ENCODE measurements at places on chromosomes 12 and 14.

GRCh38 chr14:57375156-57375555 lies 15.2 kb upstream of the NAA30 start:
- DNase-seq: no peak

DNA sequence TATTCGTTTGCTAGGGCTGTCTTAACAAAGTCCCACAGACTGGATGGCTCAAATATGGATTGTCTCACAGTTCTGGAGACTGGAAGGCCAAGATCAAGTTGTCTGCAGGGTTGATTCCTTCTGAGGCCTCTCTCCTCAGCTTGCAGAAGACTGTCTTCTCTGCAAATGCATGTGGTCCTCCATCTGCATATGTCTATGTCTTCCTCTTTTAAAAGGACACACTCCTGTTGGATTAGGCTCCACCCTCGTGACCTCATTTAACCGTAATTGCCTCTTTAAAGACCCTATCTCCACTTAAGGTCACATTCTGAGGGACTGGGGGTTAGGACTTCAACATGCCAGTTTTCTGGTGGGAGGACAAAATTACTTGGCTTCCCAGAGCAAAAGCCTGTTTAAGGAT lies 123.3 kb downstream of the SLC38A6 start:
- DNase-seq: no peak

DNA sequence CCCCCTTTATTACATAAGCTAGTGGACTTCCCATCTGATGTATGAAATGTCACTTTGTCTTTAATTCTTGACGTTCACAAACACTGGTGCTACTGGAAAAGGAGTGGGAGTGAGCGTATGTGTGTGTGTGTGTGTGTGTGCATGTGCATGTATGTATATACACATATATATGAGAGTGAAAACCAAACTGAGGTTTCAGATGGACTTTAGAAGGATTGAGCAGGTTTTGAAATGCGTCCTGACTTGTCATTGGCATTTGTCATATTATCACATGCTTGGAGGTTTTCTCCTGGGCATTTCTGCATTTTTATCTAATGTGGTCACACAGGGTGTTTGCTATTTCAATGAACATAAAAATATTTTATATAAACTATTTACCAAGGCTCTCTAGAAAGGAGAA lies 1085.9 kb downstream of the BCL11B start:
- no peak for DNase-seq

- no peak for DNase-seq
Observed at GRCh38 chr12:123227581-123228258, 5.2 kb downstream of the MPHOSPH9 start.

- no peak for DNase-seq
Observed at GRCh38 chr14:90547250-90547649, 150.4 kb downstream of the CALM1 start.

DNA sequence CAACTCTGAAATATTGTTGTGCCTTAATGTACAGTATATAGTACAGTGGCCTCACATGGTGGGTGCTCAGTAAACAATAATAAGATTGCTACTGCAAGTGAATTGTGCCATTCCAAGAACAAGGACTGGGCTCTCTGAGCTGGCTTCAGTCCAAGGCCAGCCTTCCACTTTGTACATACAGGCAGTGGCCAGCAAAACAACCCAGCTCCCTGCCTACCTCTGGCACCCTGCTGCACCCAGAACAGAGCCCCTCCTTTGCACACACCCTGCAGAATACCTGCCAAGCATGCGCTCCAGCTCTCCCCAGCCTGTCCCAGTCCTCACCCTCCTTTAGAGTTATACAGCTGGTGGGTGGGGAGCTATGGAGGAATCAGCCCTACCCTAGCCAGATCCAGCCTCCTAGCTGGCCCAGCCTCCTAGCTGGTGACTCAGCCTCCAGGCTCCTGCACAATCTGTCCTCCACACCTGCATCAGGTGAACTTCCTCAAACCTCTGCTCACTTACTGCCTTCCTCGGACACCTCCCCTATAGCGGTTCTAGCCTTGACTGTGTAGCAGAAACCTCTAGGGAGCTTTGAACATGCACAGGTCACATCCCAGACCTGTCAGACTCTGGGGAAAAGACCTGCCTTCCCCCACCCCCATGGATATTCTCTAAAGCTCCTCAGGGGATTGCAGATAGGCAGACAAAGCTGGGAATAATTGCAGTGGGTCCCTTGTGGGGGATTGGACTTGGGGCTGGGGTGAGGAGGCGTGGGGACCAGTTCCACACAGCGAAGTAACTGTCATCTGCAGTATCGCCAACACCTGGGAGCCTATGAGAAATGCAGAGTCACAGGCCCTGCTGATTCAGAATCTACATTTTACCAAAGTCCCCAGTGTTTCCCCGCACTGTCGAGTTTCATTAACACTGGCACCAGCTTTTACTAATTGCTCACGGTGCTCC lies 17.9 kb downstream of the ZDHHC22 start:
- no peak for DNase-seq

- DNase-seq: peak; percentile 47
Observed at GRCh38 chr14:58426670-58427280, 556 bp downstream of the TIMM9 start.

GRCh38 chr12:43858991-43859390 lies 23.1 kb downstream of the TMEM117 start:
- no peak for DNase-seq

GRCh38 chr12:100718187-100718586 lies 76.4 kb upstream of the ANO4 start:
- no peak for DNase-seq

DNA sequence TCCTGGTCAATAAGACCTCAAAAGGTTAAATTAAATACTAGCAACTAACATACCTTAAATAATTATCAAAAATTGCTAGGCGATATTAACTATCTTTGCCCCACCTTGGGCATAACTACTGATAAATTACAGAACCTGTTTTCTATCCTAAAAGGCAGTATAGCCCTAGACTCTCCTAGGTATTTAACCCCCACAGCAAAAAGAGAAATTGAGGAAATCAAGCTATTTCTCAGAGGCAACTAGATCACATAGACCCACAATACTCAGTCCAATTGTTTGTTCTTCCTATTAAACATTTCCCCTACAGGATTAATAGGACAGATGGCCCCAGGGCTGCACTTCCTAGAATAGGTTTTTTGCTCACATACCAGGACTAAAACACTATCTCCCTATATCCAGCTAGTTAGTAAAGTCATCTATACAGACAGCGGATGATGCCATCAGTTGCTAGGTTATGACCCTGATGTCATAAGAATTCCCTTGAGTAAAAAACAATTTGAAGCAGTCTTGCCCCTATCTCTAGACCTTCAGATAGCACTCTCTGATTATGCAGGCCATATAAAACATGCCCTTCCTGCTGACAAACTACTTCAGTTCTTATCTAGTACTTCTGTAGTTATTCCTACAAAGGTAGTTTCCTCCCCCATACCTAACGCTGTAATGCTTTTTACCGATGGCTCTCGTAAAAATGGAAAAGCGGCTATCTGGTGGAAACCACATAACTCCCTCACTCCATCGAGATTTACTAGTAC lies 118.4 kb downstream of the PPHLN1 start:
- DNase-seq: no peak

GRCh38 chr14:87615822-87616679 lies 376.9 kb downstream of the GALC start:
- no peak for DNase-seq

DNA sequence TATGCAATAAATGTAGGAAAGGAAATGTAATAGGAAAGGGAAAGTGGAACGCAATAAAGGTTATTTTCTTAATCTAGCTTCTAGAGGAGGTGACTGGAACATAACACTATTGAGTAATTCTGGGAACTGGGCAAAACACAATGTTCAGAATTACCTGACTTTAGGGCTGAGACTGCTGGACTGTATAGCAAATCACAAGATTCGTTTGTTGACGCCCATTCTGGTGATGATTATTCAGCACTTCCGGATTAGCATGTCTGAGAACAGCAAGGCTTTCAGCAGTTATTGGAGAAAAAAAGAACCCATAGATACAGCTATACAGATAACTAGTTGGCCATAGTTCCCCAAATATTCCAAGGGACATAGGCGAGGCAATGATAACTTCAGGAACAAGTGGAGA lies 2.3 kb upstream of the KLRD1 start:
- no peak for DNase-seq

- DNase-seq: no peak
Observed at GRCh38 chr12:32437095-32437515, 37.7 kb downstream of the FGD4 start.

- DNase-seq: no peak
Observed at GRCh38 chr12:133264173-133264572, 28.5 kb upstream of the ANHX start.

GRCh38 chr12:15580431-15580830 lies 208.8 kb downstream of the EPS8 start:
- no peak for DNase-seq

DNA sequence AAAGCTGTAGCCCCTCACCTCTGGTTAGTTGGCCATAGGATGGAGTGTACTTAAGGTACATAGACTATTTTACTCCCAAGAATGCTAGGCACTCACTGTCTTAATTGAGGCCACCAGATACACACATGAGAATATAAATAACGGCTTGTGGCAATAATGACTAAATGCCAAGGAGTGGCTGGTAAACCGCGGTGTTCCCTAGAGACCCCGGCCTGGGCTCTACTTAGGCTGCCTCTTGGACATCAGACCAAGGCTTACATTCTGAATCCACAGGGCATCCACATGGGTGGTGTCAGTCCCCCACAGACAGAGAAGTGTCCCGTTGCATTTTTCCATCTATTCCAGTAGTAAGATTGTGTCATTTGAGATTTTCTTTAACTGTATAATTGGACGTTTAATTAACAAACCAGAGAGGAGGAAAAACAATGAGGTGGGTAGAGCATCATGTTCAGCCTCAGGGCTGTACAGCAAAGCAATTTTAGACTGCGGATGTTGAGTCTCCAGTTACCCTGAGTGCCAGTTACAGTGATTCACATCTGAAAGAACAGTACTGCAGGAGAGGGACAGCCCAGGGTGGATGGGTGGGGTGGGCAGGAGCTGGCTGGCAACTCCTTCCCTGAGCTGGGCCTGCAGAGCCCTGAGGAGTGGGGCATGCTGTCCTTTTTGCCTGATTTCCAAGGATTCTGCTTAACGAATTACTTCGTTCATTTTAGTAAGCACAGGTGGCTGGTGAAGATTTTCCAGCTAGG lies 20.5 kb downstream of the CKB start:
- no peak for DNase-seq

DNA sequence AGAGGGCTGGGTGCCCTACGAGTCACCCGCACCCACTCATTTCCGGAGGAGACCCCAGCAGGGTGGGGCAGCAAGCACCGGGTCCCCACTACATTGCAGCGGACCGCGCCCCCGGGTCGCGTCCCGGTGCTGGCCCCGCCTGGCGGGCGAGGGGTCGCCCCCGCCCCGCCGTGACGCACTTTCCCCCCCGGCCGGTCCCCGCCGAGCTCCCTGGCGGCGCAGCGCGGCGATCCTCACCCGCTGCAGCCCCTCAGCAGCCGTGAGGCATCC lies 106.1 kb downstream of the PRICKLE1 start:
- DNase-seq: peak; percentile 10

GRCh38 chr12:110932046-110932445 lies 11.7 kb upstream of the MYL2 start:
- DNase-seq: no peak

DNA sequence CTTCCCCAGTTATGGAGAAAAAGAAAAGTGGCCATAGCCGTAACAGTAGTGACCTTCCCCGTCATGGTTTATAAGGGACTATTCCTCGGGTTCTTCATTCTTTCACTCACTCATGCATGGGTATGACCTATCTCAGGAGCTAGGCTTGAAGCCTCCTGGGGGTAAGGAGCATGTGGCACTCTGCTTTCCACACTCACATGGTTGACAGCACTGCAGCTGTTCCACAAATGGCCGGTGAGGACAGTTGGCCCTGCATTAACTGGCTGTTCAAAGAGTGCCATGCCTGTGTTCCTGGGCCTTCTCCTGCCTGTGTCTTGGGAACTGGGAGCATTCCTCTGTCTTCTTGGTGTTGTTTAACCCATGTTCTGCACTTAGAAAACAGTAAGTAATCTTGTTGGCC lies 66.2 kb upstream of the PNMA1 start:
- no peak for DNase-seq

GRCh38 chr12:18549598-18549997 lies 188.2 kb downstream of the PLCZ1 start:
- no peak for DNase-seq

DNA sequence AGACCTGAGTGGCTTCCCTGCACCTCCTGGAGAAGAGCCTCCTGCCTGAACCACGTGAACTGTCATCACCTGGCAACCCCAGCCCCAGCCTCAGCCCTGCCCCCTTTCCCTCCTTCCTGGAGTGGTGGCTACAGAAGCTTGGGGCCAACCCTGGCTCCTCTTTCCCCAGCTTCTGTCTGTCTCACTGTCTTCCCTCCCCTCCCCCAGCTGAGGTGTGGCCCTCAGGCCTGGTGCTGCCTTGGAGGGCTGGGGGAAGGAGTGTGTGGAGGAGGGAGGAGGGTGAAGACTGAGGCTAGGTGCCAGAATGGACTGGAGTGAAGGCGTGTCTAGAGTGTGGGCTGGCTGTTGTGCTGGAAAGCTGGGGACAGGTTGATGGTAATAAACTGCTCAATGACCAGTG lies 9.7 kb downstream of the NFATC4 start:
- no peak for DNase-seq

- no peak for DNase-seq
Observed at GRCh38 chr14:88505621-88506020, 49.2 kb downstream of the PTPN21 start.

DNA sequence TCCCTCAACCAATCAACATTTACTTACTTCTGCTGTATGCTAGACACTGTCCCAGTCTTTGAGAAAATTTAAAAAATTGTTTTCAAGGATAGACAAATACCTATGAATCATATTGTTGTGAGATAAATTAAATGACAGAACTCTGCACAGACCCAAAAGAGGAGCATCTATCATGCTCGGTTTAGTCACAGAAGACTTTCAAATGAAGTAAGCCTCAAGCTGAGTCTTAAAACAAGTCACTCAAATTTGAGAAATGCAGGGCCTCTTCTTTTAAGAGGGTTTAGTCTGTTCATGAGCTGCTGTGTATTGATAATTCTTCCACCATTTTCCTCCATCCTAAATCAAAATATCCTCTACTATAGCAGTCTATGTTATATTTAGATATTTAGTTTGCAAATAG lies 24.4 kb upstream of the COCH start:
- DNase-seq: no peak

DNA sequence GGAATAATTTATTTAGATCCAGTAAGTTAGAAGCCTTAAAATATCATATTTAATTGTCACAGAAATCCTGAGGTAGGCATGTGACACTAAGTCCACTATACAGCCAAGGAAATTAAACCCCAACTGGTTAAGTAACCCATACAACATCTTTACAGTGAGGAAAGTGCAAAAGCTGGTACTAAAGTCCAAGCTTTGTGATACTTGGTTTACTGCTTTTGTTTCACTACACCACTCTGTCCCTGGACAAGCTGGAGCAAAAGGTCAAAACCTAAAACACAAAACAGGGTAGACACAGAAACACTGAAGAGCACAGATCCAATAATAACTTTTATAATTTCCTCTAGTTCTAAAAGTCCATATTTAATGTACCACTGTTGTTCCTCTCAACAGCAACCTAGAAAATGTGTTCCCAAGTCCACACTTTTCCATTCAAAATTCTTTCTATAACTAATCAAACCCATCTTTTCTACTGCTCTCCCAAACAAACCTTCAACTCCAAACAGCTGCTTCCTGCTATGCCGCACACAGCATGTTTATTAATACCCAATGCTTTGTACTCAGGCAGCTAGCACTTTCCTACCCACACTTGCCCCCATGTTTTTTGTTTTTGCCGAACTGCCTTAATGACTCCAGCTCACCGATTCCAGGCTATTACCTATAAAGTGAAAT lies 90.9 kb downstream of the MED13L start:
- no peak for DNase-seq
